T-helper 2 cell (primary cell): ENCODE measurements at places on chromosomes 4 and X.

GRCh38 chr4:127425851-127426250 is 206.9 kb upstream of the INTU start:
- no peak for DNase-seq

GRCh38 chr4:152458801-152459302 is 77.0 kb downstream of the FBXW7 start:
- DNase-seq, result no peak

GRCh38 chrX:40975951-40976350 is 109.3 kb upstream of the USP9X start:
- no peak for DNase-seq

- DNase-seq, result no peak
Observed at GRCh38 chrX:151505796-151506195, 57.7 kb upstream of the PASD1 start.

- peak; percentile 23 for DNase-seq
Observed at GRCh38 chrX:15686818-15687685, 22.4 kb upstream of the CLTRN start.

DNA sequence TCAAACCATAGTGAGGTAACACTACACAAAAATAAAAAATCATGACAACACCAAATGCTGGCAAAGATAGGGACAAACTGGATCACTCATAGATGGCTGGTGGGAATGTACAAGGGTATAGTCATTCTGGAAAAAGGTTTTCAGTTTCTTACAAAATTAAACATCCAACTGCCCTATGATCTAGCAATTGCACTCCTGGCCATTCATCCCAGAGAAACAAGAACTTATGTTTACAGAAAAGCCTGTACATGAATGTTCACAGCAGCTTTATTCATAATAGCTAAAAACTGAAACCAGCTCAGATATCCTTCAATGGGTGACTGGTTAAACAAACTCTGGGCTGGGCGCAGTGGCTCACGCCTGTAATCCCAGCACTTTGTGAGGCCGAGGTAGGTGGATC is 43.3 kb downstream of the NYX start:
- DNase-seq, result no peak

- DNase-seq, result no peak
Observed at GRCh38 chr4:101008503-101008902, 338.8 kb downstream of the PPP3CA start.

GRCh38 chrX:49175435-49176274 is 4.0 kb downstream of the PLP2 start:
- DNase-seq, result no peak

- no peak for DNase-seq
Observed at GRCh38 chrX:826448-826847, 195.9 kb downstream of the SHOX start.

GRCh38 chr4:156638925-156639605 is 332.5 kb downstream of the PDGFC start:
- DNase-seq, result no peak

- DNase-seq, result no peak
Observed at GRCh38 chrX:30572678-30573077, 4.9 kb downstream of the TASL start.

DNA sequence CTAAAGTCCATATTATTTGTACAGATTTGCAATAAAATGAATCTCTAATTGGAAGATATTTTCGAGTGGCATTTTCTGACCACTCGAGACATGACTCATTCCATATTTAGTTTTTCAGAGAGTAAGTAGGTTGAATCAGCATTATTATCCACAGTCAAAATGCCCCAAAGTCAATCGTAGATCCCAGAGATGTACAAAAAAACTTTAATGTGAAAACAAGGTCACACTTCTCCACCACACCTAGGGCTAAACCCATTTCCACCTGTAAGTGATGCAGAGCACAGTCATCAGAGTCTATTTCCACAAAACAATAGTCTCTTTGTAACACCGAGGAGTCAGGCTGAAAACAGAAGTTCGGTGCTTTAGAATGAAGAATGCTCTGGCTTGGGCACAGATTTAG is 117.1 kb upstream of the TENM3 start:
- DNase-seq, result no peak

DNA sequence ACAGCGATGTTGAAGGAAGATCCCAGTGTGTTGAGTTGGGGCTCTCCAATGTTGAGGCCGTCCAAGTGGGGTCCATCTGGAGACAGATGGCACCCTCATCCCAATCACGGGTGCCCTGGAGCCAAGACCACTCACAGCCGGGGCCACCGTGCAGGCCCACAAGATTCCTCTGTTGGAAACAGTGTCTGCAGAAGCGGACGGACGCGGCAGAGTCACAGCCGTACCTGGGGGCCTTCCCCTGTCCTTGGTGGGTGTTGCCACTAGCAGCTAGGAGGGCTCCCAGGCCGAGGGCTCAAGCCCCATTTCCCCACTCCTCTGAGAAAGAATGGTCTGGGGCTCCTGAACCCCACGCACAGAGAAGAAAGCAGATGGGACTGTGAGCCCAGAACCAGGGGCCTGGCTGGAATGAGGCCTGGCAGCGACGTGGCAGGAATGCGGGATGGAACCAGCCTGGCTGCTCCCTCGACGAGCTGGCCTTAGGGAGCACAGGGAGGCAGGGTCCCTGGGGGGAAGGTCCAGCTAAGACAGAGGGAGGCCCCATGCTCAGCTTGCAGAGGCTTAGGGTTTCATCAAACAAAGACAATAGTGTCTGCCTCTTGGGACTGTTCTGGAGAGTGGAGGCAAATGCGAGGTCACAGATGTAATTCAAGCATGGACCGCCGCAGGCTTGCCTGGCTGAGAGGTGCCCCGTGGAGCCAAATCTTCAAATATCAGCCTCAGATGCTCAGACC is 228.9 kb downstream of the AFAP1 start:
- DNase-seq, result no peak

DNA sequence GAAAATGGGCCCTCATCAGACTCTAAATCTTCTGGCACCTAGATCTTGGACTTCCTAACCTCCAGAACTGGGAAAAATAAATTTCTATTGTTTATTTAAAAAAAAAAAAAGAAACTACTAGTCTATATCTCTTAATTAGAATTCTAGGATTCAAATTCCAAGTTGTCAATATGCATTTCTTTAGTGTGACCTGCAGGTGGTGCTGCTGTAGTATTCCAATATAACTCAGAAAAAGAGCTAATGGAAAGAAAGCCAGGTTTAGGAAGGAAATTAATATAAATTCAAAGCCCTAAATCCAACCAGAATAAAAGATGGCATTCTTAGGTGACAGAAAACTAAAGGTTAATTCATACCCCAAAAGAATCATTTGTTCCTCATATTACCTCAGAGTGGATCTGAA is 80.0 kb upstream of the NALF2 start:
- DNase-seq, result no peak

GRCh38 chrX:86421771-86422170 is 273.5 kb downstream of the DACH2 start:
- no peak for DNase-seq

GRCh38 chr4:110595583-110595982 is 27.3 kb downstream of the PITX2 start:
- DNase-seq, result no peak

DNA sequence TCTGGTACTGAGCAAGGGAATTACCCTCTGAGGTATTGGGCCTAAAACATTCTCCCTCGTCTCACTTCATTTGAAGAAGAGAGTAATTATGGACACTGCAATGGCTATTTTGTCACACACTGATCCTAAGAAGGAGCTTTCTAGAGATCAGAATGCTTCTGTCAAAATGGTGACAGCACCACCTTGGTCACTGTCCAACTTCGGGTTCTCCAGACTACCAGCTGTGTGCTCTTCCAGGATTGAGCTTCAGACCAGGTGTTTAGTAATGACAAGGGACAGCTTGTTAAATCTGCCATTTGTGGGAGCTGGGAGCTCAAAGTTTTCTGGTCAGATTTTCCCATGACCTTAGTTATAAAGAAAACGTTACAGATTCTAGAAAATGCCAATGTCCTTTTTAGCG is 105.4 kb downstream of the POLA1 start:
- no peak for DNase-seq

DNA sequence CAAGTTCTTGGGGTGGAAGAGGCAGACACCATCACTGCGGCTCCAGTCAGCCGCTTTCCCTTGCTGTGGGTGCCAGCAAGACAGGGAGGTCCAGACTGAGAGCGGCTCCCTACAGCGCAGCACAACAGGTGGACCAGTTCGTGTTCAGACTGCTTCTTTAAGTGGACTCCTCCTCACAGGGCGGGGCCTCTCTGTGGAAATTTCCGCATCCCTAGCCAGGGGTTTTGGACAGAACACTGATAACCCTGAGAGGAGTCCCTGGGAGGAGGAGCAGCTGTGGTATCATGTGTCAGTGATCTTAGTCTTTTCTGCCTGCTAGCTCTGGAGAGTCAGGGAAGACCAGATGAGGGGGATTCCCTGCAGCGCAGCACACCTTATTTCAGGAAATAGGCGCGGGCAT is 48.5 kb downstream of the MAGEC2 start:
- DNase-seq, result no peak

DNA sequence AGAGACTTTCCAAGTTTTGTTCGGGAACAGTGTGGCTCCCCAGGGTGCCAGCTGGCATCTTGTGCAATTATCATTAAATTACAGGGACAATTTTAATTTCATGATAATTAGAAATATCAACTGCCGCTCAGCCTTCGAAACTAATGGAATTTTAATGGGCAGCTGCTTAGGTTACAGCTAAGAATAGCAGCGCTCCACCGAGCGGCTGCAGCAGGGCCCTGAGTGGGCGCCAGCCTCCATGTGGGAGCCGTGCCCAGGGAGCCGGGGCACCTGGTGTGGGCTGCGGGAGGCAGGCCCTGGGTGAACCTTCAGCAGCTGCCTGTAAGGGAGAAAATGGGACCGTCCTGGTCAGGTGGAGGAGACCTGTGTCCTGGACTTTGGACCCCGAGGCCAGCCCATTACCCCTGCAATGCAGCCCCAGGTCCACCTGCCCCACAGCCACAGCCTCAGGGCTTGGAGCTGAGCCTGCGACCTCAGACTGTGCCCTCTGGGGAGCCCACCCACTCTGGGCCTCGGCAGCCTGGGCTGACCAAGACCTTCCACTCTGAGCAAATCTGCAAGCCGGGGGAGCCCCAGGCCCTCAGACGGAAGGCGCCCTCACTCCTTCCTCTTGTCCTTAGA is 21.1 kb downstream of the MSANTD1 start:
- no peak for DNase-seq

DNA sequence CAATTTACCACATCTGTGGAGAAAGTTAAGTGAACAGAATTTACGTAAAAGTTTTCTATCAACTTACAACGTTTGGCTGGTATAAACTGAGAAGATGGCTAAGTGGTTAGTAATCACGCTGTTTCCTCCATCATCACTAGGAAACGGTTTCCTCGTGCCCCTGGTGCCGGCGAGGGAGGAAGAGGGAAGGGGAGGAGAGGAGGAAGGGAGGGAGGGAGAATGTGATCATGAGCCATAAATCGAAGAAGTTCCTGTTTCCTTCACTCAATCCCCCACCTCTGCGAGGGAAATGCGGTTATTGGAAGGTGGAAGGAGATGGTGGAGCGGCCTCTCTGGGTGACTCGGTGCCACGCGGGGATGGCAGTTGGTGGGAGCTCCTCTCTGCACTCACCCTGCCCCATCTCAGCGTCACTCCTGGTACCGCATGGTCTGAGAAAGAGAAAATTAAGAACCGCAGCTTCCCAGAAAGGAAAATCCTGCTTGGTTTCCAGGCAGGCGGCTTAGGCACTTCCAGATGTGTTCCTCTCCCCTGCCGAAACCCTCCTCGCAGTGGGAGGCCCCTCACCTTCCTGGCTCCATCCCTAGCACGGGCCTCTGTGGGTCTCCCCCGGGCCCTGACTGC is 216.8 kb downstream of the AFAP1 start:
- DNase-seq, result no peak

DNA sequence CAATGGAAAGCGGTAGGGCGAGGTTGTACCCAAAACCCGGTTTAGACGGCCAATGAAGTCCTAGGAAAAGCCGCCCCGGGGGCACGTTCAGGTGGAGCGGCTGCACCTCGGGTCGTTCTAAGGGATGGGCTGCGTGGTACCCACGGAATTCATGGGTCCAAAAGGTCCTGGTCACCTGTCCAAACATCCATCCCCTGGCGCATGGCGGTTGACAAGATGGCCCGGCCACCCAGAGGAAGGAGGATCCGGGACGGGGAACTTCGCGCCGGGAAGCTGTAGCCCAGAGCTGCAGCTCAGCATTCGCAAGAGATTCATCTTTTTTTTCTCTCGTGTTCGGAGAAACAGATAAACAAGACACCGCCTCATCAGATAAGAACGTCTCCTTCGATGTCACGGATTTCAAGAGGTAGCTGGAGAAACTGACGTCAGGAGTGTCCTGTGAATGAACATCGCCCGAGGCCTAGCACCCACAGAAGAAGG is 10.9 kb downstream of the PITX2 start:
- DNase-seq, result no peak

GRCh38 chr4:98423009-98423408 is 161.8 kb downstream of the RAP1GDS1 start:
- DNase-seq, result no peak

GRCh38 chrX:151174581-151175282 is 1.7 kb upstream of the GPR50 start:
- DNase-seq, result no peak

GRCh38 chr4:40285692-40286091 is 49.4 kb upstream of the CHRNA9 start:
- DNase-seq, result no peak

GRCh38 chrX:14673764-14674163 is 144.4 kb downstream of the GLRA2 start:
- DNase-seq, result peak; percentile 0

GRCh38 chrX:133938530-133938929 is 46.9 kb downstream of the GPC3 start:
- DNase-seq, result no peak

- no peak for DNase-seq
Observed at GRCh38 chrX:131081772-131082740, 23.9 kb downstream of the ARHGAP36 start.

- DNase-seq, result no peak
Observed at GRCh38 chrX:132802033-132802432, 156.4 kb downstream of the HS6ST2 start.

- no peak for DNase-seq
Observed at GRCh38 chr4:165844161-165844560, 28.9 kb upstream of the TLL1 start.

DNA sequence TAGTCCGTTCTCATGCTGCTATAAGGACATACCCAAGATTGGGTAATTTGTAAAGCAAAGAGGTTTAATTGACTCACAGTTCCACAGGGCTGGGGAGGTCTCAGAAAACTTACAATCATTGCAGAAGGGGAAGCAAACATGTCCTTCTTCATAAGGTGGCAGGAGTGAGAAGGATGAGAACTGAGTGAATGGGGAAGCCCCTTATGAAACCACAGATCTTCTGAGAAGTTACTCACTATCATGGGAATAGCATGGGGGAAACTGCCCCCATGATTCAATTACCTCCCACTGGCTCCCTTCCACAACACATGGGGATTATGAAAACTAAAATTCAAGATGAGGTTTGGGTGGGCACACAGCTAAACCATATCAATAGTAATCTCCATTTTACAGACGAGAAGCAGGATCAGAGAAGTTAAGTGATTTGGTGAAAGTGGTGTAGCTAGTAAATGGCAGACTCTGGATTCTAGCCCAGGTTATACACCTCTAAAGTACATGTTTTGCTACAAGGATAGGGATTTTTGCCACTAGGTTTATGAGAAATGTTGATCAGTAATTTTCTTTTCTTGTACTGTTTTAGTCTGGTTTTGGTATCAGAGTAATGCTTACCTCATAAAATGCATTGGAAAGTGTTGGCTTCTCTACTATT is 47.3 kb upstream of the C1GALT1C1 start:
- no peak for DNase-seq
